ENCODE measurements at places on chromosomes 3 and 15.

GRCh38 chr3:129384594-129385323, 43.7 kb downstream of the EFCAB12 start:
- H3K27ac ChIP-seq: no peak overlapping the region
- no peak overlapping the region for H3K4me3 ChIP-seq
- no peaks in the 10 kb centered on the region for H3K4me1 ChIP-seq

DNA sequence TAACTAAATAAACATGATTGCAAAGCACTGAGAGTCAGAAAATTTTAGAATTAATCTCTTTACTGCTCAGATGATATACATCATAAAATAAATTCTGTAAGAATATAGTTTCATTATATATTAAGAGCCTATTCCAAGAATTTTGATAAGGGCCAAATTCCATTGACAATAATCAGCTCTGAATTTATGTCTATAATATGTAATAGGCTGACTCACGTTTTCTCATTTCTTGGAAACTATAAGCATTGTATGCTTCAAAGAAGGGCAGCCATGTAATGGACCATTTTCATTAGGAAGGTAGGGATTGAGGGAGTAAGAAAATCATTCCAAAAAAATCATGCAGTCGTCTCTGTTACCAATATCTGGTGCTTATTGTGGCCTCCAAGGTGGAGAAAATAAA, 315.9 kb downstream of the ZIC4 start:
- no peaks in the 10 kb centered on the region for H3K4me1 ChIP-seq
- DNase-seq: no peak
- no peak overlapping the region for H3K4me3 ChIP-seq
- no peak overlapping the region for H3K27ac ChIP-seq
- H3K27me3 ChIP-seq: no peaks in the 10 kb centered on the region

GRCh38 chr15:41629463-41629862, 30.7 kb upstream of the MGA start:
- no peaks in the 10 kb centered on the region for H3K4me1 ChIP-seq
- no peaks in the 10 kb centered on the region for H3K27me3 ChIP-seq
- no peak for DNase-seq

DNA sequence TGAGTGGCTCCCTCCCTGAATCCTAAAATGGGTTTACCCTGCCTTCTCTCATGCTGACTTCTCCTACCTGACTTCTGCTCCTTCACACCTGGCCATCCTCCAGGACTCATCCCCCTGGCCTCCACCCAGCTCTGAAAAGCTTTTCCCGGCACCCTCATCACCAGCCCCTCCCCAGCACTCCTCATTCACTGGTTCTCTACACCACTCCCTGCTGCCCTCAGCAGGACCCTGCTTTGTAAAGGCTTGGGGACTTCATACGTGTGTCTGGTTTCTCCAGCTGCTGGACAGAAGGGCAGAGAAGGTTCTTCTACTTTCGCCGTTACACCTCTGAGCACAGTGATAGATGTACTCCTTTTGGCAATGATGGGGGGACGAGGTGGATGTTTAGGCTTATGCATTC, 184.9 kb upstream of the UBE3A start:
- DNase-seq: no peak
- H3K27ac ChIP-seq: no peak overlapping the region
- no peaks in the 10 kb centered on the region for H3K4me1 ChIP-seq

DNA sequence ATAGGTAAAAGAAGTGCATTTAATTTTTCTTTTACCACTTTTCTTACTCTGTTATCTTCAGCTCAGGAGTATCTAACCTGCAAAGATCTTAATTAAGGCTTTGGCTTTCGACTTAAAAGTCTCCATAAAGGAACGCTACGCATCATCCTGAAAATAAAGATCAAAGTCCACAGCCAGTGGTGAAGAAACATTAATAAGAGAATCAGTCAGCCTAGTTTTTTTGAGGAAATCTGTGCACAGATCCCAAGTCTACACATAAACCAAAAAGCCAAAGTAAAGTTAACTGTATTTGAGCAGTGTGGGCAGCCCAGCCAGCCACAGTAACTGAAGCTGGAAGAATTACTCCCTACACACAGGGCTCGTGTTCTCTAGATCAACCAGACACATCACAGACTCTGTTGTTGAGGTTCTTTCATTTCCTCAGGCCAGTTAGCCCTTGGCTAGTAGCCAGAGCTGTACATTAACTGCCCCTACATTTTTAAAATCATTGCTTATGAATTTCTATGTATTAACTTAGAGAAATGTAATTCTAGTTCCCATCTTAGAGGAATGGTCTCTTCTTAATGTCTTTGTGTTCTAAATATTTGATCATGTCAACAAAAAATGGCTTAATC, 6.9 kb downstream of the LRRC2 start:
- H3K27me3 ChIP-seq: no peaks in the 10 kb centered on the region
- H3K4me3 ChIP-seq: no peak overlapping the region
- H3K4me1 ChIP-seq: no peaks in the 10 kb centered on the region
- DNase-seq: no peak
- no peaks in the 10 kb centered on the region for H3K36me3 ChIP-seq
- no peak overlapping the region for H3K27ac ChIP-seq

- no peaks in the 10 kb centered on the region for H3K36me3 ChIP-seq
- no peaks in the 10 kb centered on the region for H3K4me1 ChIP-seq
- no peaks in the 10 kb centered on the region for H3K27me3 ChIP-seq
- no peak overlapping the region for H3K4me3 ChIP-seq
- DNase-seq: no peak
These were observed 40.1 kb downstream of the DLG1 start for GRCh38 chr3:197258168-197258755.

DNA sequence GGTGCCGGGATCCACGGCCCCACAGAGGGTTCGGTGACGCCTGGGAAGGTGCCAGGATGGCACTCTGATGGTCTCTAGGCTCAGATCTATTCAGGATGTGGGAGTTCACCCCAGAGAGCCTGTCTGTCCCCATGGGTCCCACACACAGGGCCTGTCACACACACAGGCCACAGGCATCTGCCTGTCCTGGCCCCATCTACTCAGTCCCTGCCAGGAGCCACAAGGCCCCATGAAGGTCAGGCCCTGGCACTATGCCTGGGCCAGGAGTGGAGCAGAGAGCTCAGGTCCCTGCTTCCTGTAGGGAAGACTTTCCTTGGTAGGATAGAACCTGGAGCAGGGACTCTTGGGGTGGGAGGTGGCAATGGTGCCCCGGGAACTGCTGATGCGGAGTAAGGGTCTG, 49.0 kb upstream of the FURIN start:
- no peak overlapping the region for H3K27ac ChIP-seq
- DNase-seq: no peak
- no peaks in the 10 kb centered on the region for H3K4me1 ChIP-seq
- no peak overlapping the region for H3K4me3 ChIP-seq
- no peaks in the 10 kb centered on the region for H3K36me3 ChIP-seq

GRCh38 chr15:31366169-31366734, 39.6 kb downstream of the KLF13 start:
- H3K27ac ChIP-seq: peak overlapping the region; percentile 95
- peak overlapping the region; percentile 41 for H3K4me3 ChIP-seq
- peaks cover 78% of the 10 kb centered on the region for H3K4me1 ChIP-seq
- H3K36me3 ChIP-seq: no peaks in the 10 kb centered on the region
- DNase-seq: no peak

- no peak overlapping the region for H3K27ac ChIP-seq
- H3K4me1 ChIP-seq: no peaks in the 10 kb centered on the region
- H3K27me3 ChIP-seq: peaks cover 5% of the 10 kb centered on the region
- H3K36me3 ChIP-seq: no peaks in the 10 kb centered on the region
- no peak overlapping the region for H3K4me3 ChIP-seq
These were observed 145.1 kb downstream of the SEMA6D start for GRCh38 chr15:47862402-47862801.

DNA sequence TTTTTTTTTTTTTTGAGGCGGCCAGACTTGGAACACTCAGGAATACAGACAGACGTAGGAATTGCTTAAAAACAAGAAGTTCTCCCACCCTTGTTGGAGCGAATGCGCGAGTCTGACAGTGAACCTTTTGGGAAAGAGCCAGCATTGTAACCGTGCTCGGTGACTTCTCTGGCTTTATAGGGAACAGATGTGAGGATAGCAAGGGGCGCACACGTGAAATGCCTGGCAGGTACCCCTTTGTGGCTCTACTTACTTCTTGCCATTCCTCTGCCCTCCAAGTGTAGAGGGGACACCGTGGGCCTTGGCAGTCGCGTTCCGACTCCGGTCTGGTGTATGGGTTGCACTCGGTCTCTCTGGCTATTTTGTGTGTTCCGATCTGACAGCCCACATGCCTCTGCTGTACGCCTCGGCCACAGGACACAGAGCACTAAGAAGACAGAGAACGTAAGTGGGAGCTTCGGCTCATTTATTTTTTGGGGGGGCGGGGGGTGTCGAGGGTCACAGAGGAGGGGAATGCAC, 126.4 kb downstream of the ADAMTS9 start:
- no peaks in the 10 kb centered on the region for H3K36me3 ChIP-seq
- no peak for DNase-seq
- no peaks in the 10 kb centered on the region for H3K27me3 ChIP-seq
- peak overlapping the region; percentile 55 for H3K4me3 ChIP-seq
- no peaks in the 10 kb centered on the region for H3K4me1 ChIP-seq

DNA sequence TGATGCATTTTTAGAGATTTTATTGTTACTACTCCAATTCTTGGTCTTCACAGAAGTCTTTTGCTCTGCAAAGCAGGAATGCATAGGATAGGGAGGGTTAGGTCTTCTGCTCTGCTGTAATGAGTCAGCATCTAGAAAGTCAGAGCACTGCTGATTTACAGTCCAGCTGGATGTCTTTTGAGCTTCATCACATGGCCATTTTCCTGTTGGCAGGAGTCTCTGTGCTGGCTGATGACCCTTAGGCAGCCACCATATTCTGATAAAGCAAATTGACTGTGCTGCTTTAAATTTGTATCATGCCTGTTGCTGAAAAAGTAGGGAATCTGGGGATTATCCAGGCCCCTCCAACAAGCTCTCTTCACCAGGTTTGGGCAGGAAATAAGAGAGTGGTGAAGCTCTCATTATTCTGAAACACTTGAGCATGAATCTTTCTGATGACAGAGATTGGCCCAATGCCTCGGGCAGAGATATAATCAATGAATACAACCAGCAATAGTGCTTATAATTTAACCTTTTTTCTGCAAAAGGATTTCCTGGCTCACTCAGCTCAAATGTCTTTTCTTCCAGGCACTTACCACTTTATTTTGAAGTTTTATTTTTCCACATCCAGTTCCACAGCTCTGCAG, 9.7 kb upstream of the CRBN start:
- no peak overlapping the region for H3K4me3 ChIP-seq
- DNase-seq: no peak
- H3K4me1 ChIP-seq: no peaks in the 10 kb centered on the region
- H3K27me3 ChIP-seq: no peaks in the 10 kb centered on the region
- H3K36me3 ChIP-seq: no peaks in the 10 kb centered on the region

DNA sequence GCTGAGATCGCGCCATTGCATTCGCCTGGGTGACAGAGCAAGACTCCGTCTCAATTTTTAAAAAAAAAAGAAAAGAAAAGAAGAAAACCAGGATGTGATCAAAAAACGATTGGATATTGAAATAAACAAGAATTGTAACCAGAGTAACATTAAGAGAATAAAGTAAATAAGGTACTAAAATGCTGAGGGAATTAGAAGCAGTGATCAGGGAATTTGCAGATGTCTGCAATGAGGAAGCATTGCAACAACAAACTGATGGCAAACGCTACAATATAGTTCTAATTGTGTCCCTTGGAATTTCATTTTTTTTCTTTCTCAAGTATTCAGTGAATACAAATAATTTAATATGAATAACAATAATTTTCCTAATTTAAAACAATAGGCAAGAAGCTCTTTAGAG, 1077.5 kb downstream of the TBL1XR1 start:
- no peaks in the 10 kb centered on the region for H3K4me1 ChIP-seq
- no peak for DNase-seq
- H3K36me3 ChIP-seq: no peaks in the 10 kb centered on the region
- no peaks in the 10 kb centered on the region for H3K27me3 ChIP-seq

GRCh38 chr15:63044645-63045464, 2.3 kb downstream of the TPM1 start:
- no peak for DNase-seq
- H3K4me1 ChIP-seq: peaks cover 23% of the 10 kb centered on the region
- H3K36me3 ChIP-seq: no peaks in the 10 kb centered on the region

GRCh38 chr3:149538371-149538770, 63.9 kb downstream of the TM4SF4 start:
- H3K27ac ChIP-seq: no peak overlapping the region
- peaks cover 10% of the 10 kb centered on the region for H3K4me1 ChIP-seq
- no peak for DNase-seq
- no peaks in the 10 kb centered on the region for H3K36me3 ChIP-seq
- H3K27me3 ChIP-seq: no peaks in the 10 kb centered on the region

DNA sequence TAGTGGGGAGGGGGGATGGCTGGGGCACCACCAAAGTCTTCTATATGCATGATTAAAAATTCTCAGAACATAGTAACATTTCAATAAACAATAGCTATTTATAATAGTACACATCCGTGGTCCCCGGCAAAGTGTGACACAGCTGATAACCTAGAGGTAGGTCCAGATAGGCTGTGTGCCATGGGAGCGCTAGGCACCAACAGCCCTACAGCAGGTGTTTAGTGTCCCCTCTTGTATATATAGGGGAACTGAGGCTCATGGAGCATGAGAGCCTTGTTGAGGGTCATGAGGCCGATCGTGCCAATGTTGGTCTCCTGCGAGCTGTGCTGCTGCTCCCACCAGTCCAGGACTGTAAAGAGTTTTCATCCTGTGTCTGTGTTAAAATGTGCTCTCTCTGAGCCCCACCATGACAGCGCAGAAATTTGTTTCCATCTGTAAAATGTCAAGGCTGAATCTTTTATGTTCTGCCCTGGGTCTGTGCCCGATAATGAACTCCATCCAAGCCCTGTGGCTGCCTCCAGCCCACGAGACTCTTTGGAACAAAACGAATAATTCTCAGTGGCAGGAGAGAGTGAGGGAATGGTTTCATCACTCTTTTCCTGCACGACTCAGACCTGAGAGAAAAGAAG, 14.5 kb downstream of the TMEM158 start:
- H3K4me1 ChIP-seq: peaks cover 20% of the 10 kb centered on the region
- H3K27me3 ChIP-seq: no peaks in the 10 kb centered on the region
- peak overlapping the region; percentile 16 for H3K27ac ChIP-seq
- H3K36me3 ChIP-seq: no peaks in the 10 kb centered on the region

DNA sequence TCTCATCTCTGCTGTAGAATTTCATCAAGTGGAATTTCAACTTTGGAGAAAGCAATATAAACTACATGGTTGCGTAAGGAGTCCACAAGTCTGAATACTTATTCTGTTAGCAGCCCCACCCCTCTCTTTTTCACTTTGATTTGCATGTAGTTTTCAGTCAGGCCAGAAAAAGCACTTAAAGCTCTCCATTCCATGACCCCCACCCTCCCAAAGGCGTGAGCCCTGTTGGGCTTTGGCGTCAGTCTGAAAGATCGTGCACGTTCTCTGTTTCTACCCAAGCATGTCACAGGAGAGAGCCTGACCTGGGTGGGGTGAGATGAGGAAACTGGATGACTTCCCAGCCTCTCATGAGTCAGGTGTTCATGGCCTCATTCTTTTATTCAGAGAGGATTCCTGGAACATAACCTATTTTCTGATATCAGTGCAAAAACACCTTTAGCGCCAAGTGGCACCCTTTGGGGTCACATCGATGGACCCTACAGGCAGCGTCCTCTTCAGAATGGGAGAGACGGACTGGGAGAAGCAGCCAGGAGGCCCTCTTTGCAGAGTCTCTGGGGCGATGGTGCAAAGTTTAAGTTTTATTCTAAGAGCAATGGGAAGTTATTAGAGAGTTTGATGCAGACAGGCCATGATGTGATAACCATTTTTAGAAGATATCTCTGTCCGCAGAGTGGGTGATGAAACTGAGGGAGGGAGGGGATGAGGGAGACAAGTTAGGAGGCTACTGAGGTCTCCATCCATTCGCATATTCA, 55.8 kb downstream of the LSM3 start:
- H3K4me3 ChIP-seq: no peak overlapping the region
- H3K4me1 ChIP-seq: peaks cover 57% of the 10 kb centered on the region
- peak overlapping the region; percentile 90 for H3K27ac ChIP-seq
- no peak for DNase-seq
- H3K36me3 ChIP-seq: no peaks in the 10 kb centered on the region

All from esophagus squamous epithelium (tissue), 5 donors.